ENCODE measurements at places on chromosomes 2 and 18.

- DNase-seq, result no peak
Observed at GRCh38 chr2:7007488-7007845, 90.3 kb downstream of the RNF144A start.

GRCh38 chr18:48408111-48408726 is 964 bp downstream of the ZBTB7C start:
- DNase-seq, result no peak

GRCh38 chr18:54916507-54916906 is 42.8 kb downstream of the CCDC68 start:
- DNase-seq, result no peak

GRCh38 chr18:59432803-59433597 is 73.9 kb upstream of the LMAN1 start:
- peak; percentile 29 for DNase-seq

DNA sequence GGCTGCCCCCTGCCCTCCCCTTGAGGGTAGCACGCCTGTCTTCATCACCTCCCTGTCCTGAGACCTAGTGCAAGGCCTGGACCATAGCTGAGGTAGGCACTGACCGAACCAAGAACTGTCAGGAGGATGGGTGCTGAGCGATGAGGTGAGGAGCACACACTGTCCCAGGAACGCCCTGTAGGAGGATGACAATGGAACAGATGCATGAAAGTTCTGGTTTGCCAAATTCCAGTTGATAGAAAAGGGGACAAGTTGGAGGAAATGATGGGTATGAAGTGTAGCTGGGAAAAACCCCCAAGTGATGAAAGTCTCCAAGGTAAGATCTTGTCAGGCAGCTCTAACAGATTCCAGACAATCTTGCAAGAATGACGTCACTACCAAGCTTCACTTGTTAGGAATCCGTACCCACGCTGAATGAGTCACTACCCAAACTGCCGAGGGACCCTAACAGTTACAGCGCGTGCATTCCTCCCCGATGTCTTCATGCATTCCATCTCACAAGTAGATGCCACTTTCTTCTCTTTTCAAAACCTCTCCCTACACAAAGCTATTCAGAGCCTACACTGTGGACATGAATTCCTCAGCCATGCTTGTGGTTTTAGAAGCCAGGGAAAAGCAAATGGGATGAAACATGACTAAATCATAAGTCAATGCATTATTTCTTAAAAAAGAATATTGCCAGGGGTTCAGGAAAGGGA is 27.6 kb downstream of the MRPL33 start:
- DNase-seq, result peak; percentile 96

DNA sequence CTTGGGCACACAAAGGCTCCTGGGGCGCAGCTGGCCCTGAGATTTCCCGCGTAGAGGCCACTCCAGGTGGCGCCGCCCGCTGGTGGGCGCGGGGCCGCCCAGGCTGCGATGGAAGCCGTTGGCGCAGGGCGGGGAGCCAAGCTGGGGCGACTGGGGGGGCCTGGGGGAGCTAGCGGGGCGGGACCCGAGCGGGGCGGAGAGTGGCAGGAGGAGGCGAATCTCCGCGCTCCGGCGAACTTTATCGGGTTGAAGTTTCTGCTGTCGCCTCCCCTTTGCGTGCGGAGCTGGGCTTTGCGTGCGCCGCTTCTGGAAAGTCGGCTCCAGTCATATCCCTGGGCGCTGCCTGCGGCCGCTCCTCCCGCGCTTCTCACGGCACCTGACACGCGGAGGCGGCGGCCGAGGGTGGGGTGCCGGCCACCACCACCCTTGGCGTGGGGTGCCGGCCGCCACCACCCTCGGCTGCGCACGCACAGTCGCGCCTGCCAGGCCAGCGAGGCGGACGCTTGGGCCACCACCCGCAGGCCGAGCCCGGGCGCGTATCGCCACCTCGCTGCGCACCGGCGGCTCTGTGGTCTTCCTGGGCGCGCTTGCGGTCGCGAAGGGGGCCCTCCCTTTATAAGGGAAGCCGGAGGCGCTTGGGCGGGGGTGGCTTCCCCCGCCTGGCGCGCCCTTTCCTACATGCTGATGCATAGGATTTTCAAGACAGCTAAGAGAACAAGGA is 919 bp upstream of the CYP1B1 start:
- peak; percentile 94 for DNase-seq

GRCh38 chr2:121294881-121295840 is 10.2 kb upstream of the TFCP2L1 start:
- DNase-seq, result no peak

GRCh38 chr2:207238831-207239701 is 73.3 kb upstream of the KLF7 start:
- DNase-seq, result peak; percentile 96

DNA sequence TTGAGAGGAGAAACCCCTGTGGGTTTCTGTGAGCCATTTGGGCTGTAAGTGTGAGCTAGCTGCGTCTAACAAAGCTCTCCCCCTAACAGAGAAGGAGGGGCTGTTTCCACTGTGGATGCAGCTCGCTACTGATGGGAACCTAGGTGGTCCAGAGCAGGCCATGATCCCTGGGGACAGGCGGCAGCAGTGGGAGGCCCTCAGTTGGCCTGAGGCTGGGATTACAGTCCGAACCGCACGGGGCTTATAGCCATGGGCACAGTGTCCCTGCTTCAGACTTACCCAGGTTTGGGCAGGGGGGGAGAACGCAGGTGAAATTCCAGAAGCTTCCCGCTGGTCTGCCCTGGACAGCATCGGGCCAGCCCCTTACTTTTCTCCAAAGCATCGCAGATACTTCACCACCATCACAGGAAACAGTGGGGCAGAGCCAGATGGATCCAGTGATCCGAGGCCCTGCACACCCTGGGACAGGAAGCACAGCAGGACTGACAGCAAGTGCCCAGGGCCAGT is 139.4 kb downstream of the SEPTIN10 start:
- DNase-seq, result no peak

GRCh38 chr2:237060534-237061312 is 25.0 kb upstream of the COPS8 start:
- DNase-seq, result peak; percentile 80

DNA sequence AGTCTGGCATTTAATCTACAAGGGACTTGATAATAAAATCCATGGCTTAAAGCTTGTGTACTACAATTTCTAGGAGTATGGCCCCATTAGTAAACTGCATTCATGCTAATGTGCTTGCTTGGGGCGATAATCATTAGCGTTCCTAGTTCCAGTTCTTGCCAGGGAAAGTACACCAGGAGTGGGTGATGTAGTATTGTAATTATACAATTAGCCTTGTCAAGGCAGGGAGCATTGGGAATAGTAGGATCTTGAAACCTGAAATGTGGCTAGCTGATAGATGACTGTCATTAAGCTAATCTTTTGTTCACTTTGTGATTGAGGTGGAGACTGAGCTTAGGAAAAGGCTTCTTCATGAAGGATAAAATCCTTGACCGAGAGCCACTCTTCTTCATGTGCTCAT is 989.2 kb downstream of the CPS1 start:
- no peak for DNase-seq
